Epithelial cell of umbilical artery (primary cell): ENCODE measurements at places on chromosomes 5 and 9. TPM values are rescaled to one million over a fixed set of nuclear protein-coding genes. Genes with fewer than 3 reads are reported as not detected.

Gene MSX2
- 0.15 and 0.32 TPM in 2 replicates for total RNA-seq

Gene SLCO6A1
- total RNA-seq, result not detected in 2 replicates

Gene DELE1
- total RNA-seq, result 40.9 and 43.3 TPM in 2 replicates

Gene TRMT10B
- total RNA-seq, result 2.7 and 2.9 TPM in 2 replicates

Gene SMIM33
- total RNA-seq, result under 0.01 TPM in 1 of 2 replicates, not detected in the other

Gene MELK
- total RNA-seq, result 28.3 and 38.1 TPM in 2 replicates

Gene ENTREP1
- 1.6 and 3.0 TPM in 2 replicates for total RNA-seq

Gene HAVCR2
- total RNA-seq, result 0.15 TPM in 1 of 2 replicates, not detected in the other

Gene THG1L
- total RNA-seq, result 6.5 and 8.4 TPM in 2 replicates

Gene TLE1
- 31.6 and 32.5 TPM in 2 replicates for total RNA-seq

Gene C5orf34
- 2.3 and 6.7 TPM in 2 replicates for total RNA-seq

Gene TXNDC8
- total RNA-seq, result not detected in 2 replicates

Gene PCDHGA8
- total RNA-seq, result 0.46 and 0.97 TPM in 2 replicates

Gene SLC22A4
- 3.5 and 3.6 TPM in 2 replicates for total RNA-seq

Gene REXO4
- 16.2 and 20.4 TPM in 2 replicates for total RNA-seq

Gene ELP1
- total RNA-seq, result 32.5 and 38.8 TPM in 2 replicates

Gene SLC34A3
- not detected in 2 replicates for total RNA-seq

Gene PCDHB9
- 0.15 TPM in 1 of 2 replicates, not detected in the other for total RNA-seq

Gene ZNF618
- 10.7 and 12.5 TPM in 2 replicates for total RNA-seq

Gene ECM2
- 0.32 TPM in 1 of 2 replicates, not detected in the other for total RNA-seq

Gene IFNB1
- total RNA-seq, result 0.46 TPM in 1 of 2 replicates, not detected in the other

Gene MYMK
- total RNA-seq, result not detected in 2 replicates

Gene THOC3
- 57.2 and 116 TPM in 2 replicates for total RNA-seq

Gene SPATA31A5
- total RNA-seq, result not detected in 2 replicates

Gene TNFAIP8
- total RNA-seq, result 12.3 and 15.6 TPM in 2 replicates

Gene ALDOB
- total RNA-seq, result not detected in 2 replicates

Gene LRRC19
- total RNA-seq, result not detected in 2 replicates

Gene RAPGEF1
- 29.9 and 34.4 TPM in 2 replicates for total RNA-seq

Gene AFF4
- 27.0 and 29.3 TPM in 2 replicates for total RNA-seq

Gene NR5A1
- not detected in 2 replicates for total RNA-seq

Gene ANKRD31
- total RNA-seq, result not detected in 2 replicates
